Skin of body (tissue), 3 donors: ENCODE measurements at places on chromosomes 7 and 10. TPM values are rescaled to one million over a fixed set of nuclear protein-coding genes. Genes with fewer than 3 reads are reported as not detected.

- no peak for DNase-seq
These were observed 2.6 kb downstream of the MKLN1 start for GRCh38 chr7:131330299-131330698.

GRCh38 chr7:128878226-128879105 is 15.8 kb downstream of the ATP6V1F start:
- no peak for DNase-seq

- no peak for DNase-seq
These were observed 162.2 kb downstream of the ARHGAP21 start for GRCh38 chr10:24561453-24561852.

DNA sequence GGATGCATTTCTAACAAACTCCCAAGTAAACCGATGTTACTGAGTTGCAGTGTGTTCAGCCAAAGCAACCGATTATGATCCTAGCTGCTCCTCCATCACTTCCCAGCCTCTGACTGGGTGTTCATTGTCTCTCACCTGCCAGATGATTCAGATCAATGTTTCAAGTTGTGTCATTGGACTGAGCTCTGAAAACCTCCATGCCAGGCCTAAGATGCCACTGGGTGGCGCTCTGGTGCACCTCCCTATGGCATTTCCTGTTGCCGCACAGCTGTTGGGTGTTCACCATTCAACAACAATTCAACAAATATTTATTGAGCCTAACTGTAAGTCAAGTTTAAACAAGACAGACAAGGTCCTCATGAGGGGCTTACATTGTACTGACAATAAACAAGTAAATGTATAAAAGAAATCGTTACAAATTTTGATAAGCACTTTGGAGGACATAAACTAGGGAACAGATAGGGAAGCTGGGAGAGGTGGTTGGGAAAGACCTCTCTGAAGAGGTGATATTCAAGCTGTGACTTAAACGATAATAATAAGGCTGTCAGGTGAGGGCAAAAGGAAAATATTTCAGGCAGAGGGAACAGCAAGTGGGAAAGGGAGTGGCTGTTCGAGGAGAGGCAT is 22.8 kb downstream of the RGR start:
- no peak for DNase-seq

DNA sequence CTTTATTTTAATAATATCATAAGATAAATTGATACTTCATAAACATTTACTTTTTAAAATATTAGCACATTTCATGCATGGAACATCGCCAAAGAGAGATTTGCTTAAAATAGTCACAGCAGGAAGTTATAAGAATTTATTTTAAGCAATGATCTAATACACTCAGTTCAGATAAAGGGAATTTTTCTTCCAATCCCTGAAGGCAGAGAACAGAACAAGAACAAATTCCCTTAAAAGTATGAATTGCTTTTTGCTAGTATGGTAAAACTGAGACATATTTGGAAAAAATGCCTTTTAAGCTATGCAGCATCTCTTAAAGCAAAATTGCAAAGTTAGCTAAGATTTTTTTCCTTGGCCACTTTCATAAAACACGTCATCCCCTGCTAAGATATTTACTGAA is 91.0 kb downstream of the SEMA3D start:
- peak; percentile 58 for DNase-seq

- no peak for DNase-seq
These were observed 81.0 kb upstream of the CACUL1 start for GRCh38 chr10:118835682-118836326.

DNA sequence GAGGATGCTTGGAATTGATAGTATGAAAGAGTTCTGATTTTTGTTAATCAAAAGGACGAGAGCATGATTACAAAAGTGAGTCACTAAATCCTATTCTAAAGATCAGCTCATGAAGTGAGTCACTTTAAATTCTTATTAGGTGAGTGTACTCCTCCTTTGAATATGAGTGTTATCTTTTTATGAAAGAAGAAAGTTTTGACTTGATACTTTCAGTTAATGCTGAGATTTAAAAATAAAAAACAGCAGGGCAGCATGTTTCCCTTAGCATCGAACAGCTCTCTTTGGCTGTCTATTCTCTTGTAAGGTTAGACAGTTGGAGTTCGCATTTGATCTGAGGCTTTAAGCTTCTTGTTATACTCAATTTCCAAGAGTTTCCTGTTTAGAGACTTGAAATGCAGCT is 222.0 kb downstream of the TWIST1 start:
- DNase-seq, result no peak

GRCh38 chr10:76051007-76051936 is 619.8 kb downstream of the LRMDA start:
- no peak for DNase-seq

DNA sequence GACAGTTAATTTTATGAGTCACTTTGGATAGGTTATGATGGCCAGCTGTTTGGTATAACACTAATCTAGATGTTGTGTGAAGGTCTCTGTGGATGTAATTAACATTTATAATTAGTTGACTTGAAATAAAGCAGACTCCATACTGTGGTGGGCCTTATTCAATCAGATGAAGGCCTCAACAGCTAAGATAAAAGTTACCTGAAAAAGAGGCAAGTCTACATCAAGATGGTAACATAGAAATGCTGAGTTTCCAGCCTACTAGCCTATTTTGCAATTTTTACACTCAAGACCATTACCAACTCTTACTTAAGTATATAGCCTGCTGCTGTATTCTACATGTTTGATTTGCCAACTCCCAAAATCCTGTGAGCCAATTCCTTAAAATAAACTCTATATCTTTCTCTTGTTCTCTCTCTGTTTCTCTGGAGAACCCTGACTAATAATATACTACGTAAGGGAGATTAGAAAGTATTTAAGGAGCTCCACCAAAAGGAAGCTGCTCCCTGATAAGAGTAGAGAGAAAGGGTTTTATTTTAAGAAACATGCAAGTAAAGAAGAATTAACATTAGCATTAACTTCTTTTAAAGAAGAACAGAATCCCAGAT is 42.7 kb downstream of the ZNF438 start:
- no peak for DNase-seq

Gene SLC16A9
- total RNA-seq, result 6.5 TPM

Gene TEX47
- not detected for total RNA-seq

Gene HMX2
- not detected for total RNA-seq

Gene SFTPA1
- not detected for total RNA-seq

Gene ANXA8L1
- 51.0 TPM for total RNA-seq
